ENCODE measurements at places on chromosomes 1 and 21.

DNA sequence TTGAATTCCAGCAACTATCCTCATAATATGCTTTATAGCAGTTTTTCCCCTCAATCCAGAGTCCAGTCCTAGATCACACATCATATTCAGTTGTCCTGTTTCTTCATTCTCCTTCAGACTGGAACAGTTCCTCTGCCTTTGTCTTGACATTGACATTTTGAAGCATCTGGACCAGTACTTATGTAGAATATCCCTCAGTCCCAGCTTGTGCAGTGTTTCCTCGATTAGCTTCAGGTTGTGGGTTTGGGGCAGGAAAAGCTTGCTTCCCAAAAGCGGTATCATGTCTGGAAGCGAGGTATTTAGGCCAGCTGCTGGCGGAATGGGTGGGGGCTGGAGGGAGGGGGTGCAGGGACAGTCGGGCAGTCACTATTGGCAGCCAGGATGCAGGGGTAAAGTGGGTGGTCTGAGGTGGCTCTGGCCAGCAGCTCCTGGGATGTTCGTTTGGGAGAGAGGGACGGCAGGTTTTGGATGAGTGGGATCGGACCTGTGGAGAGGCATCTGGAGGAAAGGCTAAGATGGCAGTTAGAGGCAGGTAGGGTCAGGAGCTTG lies 6.5 kb downstream of the THEMIS2 start:
- DNase-seq: no peak

DNA sequence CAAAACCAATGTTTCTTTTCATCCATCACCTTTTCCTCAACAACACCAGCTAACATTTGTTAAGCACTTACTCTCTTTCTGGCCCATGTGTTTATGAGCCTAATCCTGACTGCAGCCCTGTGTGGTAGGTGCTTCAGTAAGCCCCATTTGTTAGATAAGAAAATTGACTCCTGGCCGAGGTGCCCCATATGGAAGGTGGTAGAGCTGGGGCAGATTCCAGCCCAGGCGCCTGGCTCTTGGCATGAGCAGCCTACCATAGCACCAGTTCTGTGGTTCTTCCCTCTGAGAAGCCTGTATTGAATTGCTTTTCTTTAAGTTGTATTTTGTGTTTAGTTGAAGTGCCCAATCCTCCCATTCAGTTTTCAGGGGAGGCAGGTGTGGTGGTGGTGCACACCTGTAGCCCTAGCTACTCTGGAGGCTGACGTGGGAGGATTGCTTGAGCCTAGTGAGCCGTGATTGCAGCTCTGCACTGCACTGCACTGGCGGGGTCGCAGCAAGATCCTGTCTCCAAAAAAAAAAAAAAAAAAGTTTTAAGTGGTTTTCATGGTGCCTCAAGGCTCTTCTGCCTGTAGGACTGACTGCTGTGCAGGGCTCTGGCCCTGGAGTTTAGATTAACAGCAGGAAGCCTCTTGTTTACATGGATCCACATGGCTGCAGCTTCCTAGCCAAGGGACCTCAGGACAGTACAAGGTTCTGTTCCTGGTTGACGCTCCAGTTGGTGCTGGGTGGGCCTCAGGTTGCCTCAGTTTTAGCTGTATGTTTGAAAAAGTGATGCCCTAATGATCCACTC lies 125.9 kb downstream of the MRPS6 start:
- no peak for DNase-seq

DNA sequence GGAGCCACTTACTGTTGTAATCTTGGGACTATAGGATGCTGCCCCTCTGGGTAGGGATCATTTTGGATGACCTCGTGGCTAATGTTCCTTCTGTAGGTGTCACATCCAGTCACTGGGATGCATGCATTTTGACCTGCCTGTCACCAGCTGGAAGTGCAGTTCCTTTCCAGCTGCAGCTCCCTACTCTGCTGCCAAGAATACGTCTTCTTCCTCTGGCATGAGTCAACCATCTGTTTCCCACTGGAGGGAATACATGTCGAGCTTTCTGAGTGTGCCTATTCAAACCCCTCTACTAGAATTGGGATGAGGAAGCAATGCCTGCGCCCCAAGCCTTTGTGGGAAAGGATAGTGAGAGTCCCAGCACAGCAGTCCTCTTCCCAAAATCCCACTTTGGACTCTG lies 415.5 kb upstream of the ADAMTS5 start:
- no peak for DNase-seq

GRCh38 chr1:101004670-101005069 lies 20.9 kb downstream of the DPH5 start:
- no peak for DNase-seq

GRCh38 chr1:188065917-188066316 lies 1237.2 kb downstream of the PLA2G4A start:
- DNase-seq: no peak

GRCh38 chr21:15850645-15851044 lies 120.9 kb downstream of the USP25 start:
- no peak for DNase-seq

DNA sequence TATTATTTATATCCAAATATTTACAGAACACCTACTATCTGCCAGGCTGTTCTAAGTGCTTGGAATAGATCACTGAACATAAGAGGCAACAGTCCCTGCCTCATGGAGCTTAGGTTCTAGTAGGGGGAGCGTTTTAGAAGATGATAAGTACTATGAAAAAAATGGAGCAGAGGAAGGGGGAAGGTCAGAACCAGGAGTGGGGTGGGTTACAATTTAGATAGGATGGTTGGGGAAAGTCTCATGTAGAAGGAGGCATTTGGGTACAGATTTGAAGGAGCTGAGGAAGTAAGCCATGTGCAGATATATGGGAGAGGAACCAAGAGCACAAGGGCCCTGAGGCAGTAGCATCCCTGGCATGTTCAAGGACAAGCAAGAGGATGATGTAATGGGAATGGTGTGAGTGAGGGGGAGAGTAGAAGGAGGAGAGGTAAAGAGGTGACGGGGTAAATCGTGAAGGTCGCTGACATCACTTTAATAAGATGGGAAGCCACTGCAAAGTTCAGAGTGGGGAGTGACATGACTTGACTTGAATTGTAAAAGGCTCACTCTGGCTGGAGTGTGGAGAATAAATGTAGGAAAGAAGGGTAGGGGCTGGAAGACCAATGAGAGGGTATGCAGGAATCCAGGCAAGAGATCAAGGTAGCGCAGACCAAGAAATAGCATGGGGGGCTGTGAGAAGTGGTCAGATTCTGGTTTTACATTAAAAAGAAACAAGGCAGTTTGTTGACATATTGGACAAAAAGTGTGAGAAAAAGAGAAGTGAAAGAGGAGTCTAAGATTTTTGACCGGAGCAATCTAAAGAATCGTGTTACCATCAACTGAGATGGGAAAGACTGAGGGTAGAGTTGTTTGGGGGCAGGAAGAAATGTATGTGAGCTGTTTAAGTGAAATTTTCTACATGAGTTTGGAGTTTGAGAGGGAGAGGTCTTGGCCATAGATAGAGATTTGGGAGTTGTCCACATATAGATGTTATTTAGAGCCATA lies 92.6 kb downstream of the LPAR3 start:
- no peak for DNase-seq

DNA sequence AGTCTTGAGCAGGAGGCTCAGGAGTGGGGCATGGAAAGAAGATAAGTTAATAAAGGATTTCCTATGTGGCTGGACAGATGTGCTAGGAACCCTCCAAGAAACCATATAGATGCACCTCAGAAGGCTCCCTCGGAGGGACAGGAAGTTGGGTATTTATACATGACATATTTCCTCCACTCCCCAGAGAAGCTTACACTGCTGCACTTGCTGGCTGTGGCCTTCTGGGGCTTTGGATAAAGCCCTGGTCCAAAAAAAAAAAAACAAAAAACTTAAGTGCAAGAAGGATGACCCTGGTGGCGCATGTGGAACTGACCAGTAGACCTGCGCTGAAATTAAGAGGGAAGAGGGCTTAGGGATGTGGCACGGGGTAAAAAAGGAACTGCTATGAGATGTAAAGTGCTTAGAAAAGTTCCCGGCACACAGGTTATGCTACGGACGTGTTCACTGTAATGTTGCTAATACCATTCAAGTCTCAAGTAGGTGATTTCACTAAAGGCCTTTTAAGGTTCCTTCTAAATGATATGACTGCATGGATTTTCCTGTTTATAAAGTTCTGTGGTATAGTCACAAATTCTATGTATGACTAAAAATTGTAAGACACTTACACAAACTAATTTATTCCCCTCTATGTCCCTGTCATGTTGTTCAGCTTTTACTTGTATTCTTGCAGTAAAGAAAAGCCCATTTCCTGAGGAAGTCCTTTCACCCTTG lies 253.6 kb downstream of the HMCN1 start:
- no peak for DNase-seq

DNA sequence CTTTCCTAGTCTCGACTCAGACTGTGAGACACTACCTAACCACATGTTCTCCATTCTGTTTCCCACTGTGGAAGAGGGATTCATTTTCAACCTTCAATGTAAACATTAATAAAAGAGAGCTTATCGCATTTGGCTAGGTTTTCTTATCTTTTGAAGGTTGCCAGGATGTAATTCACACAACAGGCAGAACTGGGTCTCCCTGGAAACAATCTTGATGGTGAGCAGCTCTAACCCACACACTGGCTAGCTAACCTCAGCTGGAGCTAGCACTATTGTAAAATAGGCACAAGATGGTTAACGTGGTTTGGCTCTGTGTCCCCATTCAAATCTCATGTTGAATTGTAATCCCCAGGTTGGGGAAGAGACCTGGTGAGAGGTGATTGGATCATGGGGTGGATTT lies 75.1 kb downstream of the ZSCAN20 start:
- DNase-seq: no peak

DNA sequence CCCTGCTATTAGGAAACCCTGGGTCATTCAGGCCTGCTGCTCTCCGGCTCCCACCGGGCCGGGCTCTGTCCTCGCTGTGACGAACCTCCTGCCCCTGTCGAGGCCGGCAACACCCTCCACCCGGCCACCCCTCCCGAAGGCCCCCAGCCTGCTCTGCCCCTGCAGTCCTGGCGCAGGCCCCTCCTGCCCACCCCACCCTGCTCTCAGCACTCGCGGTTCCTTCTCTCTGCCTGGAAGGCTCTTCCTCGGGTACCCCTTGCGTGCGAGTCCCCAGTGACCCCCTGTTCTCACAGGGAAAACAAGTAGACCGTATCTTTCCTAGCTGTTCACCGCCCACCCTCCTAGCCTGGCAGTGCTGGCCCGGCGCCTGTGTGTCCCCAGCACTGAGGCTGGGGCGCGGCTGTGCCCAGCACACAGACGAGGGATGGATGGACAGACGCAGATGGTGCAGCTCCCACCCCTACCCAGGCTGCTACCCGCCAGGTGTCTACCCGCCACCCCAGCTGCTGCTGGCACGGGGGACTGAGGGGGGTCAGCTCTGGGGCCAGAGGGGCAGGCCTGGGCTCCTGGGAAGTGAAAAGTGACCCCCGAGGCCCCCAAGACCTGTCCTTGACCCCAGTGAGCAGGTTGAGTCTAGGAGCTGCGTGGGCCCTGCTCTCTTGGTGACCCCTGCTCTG lies 3.1 kb upstream of the VWA1 start:
- no peak for DNase-seq

DNA sequence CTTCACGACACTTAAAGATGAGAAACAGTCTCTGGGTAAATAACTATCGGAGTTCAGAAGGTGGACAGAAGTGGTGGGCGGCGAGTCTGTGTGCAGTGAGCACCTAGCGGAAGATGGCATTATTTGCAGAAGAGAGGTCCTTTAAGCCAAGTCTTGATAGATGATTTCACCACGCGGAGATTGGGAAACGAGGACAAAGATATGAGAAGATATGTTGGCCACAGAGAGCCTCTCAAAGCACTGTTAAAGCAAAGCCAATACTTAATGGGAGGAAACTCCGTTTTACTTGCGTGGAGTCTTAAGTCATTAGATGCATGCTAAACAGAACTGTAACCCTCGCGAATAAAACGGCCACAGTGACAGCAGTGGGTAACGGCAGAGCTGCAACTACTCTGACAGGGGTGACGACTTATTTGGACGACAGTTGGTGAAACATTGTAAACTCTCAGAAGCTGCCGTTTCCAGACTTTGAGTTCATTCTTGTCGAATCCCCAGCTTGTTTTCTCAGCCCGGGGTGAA lies 577 bp upstream of the CEP350 start:
- DNase-seq: no peak

Data from DND-41 (cell line).